Urinary bladder (tissue), 4 donors: ENCODE measurements at places on chromosomes 5 and 9. TPM values are rescaled to one million over a fixed set of nuclear protein-coding genes. Genes with fewer than 3 reads are reported as not detected.
A peak's percentile ranks its signal among the peaks of the same experiment; 100 is the strongest.

DNA sequence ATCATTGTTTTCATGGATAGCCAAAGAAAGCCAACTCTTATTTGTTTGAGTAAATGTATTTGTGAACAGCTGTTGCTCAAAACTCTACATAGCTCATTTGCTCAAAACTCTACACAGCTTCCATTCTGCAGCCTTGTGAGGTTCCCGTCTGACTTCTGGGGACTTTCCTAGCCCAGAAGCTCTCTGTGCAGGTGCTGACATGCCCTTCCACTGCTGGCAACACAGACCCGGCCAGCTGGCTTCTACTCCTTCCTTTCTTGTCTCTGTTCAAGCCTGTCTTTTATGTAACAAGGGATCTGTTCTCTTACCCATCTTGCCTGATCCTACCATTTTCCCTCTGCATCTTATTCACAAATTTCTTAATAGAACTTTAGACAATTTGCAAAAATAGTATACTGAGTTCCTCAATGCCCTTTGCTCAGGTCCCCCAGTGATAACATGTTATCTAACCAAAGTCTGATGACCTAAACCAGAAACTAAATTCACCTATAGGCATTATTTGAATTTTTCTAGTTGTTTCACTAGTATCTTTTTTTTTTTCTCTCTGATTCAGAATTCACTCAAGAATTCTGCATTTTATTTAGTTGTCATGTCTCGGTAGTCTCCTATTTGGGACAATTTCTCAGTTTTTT is 556.5 kb upstream of the SEMA6A start:
- DNase-seq: no peak

GRCh38 chr5:64341340-64341739 is 164.5 kb upstream of the RGS7BP start:
- DNase-seq: no peak

DNA sequence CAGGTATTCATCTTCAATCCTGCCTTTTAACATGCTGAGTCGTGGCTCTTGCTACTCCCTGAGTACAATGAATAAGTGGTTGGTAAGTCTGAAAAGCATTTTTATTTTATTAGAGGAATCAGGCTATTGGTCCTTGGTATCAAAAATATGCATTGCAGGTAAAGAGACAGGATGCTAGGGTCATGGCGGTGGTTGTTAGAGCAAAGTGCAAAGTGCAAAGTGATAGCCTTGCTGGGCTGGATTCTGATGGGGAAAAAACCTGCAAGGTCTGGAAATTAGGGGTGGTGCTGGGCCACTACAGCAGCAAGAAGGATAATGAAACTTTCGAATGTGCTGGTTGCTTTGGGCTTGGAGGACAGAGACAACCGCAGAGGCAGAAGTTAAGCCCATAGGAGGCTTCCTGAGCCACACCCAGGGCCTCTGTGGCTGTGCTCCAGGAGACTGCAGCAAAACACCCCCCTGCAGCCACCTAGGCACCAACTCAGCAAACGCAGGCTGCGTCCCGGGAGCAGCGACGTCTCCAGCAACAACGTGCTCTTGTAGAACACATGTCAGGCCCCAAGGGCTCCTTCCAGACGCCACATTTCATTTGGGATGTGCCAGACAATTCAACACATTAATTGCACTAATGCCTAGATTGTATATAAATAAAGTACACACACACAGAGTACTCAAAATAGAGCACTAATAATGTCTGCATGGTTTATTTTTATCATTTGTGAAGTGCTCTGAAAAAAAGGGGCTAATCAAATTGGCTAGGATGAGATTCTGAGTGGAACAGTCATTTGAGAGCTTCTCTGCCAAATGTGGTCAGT is 149.8 kb upstream of the RAPGEF1 start:
- no peak for DNase-seq

GRCh38 chr5:159826351-159827214 is 89.7 kb upstream of the ADRA1B start:
- DNase-seq: no peak

DNA sequence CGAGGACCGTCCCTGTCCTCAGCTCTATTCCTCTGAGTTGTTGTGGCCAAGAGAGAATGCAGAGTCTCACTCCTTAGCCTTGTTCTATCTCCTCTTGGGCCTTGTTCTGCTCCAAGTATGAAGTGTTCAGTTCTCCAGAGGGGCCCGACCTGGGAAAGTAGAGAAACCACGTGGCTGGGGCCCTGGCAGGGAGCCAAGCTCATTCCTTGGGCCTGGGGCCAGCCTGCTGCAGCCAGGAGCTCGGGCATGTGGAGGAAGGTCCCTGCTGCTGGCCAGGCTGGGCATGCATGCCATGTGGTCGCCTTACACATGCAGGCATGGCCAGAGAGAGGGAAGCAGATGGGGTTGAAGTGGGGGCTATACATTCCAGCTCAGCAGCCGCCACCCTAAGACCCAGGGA is 60.7 kb downstream of the COL27A1 start:
- peak; percentile 46 for DNase-seq

DNA sequence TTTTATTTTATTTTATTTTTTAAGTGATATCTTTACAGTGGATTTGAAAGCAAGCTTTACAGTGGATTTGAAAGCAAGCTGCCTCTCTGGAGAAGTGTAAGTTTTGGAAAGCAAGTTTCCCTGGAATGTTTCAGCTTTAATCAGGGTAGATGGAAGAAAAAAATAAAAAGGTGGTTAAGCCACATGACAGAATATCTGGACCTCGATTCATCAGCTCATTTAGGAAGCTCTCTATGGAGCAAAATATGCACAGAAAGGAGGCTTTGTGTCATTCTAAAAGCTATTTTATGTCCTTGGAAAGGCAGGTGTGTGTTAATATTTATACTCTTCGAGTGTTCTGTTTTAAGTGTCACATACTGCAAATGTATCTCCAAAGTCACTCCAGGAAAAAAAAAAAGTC is 409.2 kb upstream of the KLF4 start:
- no peak for DNase-seq

GRCh38 chr5:83109380-83109779 is 32.0 kb downstream of the XRCC4 start:
- DNase-seq: no peak

DNA sequence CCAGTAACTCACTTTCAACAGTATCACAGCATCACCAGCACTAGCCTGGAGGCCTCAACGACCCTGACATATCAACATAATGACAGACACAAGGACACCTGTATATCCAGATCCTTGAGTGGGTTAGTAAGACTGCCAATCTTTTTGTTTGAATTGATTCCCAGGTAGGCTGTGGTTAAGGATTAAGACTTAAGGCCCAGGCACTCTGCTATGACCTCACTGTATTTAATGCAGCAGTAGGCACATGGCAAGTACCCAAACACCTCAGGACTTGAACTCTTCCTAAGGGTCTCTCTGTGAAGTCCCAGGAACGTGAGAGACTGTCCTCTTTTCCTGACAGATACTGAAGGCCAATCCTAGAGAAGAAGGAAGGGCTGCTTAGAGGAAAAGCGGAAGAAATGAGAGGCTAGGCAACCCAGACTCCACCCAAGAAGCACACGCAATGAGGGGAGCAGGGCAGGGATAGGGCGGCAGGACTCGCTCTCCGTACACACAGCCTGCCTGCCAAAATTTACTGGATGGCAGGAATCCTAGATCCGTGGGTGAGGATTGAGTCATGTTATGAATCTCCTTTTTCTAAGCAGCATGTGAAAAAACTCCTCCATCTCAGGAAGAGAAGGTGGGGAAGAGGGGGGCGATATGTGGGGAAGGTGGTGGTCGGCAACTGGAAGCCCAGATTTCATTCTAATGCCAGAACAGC is 93.4 kb downstream of the SIL1 start:
- DNase-seq: peak; percentile 21

GRCh38 chr9:89457376-89457855 is 40.5 kb downstream of the SEMA4D start:
- DNase-seq: no peak

- DNase-seq: no peak
These were observed 133.1 kb upstream of the FAM174A start for GRCh38 chr5:100402071-100402470.

DNA sequence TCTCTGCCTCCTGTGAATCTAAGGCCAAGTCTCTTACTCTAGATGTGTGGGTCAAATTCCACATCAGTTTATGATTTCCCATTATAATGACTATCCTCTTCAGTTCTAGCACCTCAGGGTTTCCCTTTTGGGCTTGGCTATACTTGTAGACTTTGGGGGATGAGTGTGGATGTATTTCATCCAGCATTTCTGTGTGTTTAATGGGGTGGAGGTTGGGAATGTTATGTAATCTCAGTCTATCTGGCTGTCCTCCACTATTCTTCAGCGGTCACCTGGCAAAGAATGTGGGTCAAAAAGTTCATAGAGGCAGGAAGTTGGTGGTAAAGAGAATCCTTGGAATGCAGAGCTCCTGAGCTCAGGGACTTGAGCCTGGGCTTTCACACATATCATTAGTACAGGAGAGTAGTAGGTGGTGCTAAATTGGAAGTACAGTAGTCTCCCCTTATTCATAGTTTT is 64.9 kb downstream of the CFAP95 start:
- no peak for DNase-seq

GRCh38 chr9:70590315-70590677 is 175.8 kb upstream of the KLF9 start:
- DNase-seq: no peak

- no peak for DNase-seq
These were observed 203.4 kb upstream of the NMUR2 start for GRCh38 chr5:152608458-152608857.

DNA sequence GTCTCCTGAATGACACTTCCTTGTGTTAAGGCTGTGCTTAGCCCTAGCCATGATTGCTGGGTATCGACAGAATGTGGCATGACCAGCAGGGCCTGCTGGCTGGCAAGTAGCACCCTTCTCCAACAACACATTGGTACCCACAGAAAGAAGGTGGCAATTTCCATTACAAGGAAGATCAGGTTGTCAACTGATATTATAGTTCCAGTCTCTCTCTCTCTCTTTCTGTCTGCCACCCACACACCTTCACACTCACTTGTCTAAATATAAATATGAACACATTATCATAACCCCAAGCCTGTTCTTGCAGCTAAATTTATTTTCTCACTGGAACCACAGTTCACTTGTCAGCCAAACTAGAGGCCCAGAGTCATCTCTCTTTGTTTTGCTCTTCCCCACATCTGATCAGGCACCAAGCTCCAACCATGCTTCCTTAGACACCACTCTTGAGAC is 408.1 kb upstream of the PIK3R1 start:
- DNase-seq: no peak

DNA sequence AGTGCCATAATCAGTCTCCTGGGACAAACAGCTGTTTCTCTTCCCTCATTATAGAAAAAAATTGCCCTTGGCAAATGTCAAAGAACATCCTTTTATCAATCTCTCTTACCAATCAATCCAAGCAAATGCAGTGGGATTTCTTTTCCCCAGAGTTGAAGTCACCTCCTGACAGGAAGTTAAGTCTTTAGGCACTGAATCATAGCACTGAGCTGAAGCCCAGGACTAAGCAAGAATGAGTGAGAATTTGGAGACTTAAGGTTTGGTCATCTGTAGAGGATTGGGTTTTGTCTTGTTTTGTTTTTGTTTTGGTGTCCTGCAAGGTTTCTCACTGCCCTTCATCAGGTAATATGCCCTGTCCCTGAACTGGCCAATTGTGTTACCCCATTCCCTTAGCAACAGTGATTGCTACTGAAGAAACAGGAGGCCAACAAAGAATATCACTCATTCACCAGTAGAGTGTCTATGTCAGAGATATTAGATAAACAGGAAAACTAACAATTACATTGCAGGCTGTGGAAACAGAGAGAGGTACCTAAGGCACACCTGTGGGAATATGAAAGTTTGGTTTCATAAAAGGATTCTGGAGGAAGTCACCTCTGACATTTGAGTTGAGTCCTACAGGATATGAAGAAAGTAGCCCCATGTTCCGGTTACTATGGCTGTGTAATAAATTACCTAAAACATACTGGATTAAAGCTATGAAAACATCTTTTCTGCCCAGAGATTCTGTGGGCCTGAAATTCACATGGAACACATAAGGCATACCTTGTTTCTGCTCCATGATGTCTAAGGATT is 4.5 kb upstream of the FXN start:
- no peak for DNase-seq

- no peak for DNase-seq
These were observed 494.2 kb upstream of the KLF4 start for GRCh38 chr9:107983762-107984161.

GRCh38 chr9:121765021-121765950 is 113.9 kb downstream of the DAB2IP start:
- no peak for DNase-seq

- DNase-seq: no peak
These were observed 136.6 kb upstream of the GPR151 start for GRCh38 chr5:146652547-146652946.

DNA sequence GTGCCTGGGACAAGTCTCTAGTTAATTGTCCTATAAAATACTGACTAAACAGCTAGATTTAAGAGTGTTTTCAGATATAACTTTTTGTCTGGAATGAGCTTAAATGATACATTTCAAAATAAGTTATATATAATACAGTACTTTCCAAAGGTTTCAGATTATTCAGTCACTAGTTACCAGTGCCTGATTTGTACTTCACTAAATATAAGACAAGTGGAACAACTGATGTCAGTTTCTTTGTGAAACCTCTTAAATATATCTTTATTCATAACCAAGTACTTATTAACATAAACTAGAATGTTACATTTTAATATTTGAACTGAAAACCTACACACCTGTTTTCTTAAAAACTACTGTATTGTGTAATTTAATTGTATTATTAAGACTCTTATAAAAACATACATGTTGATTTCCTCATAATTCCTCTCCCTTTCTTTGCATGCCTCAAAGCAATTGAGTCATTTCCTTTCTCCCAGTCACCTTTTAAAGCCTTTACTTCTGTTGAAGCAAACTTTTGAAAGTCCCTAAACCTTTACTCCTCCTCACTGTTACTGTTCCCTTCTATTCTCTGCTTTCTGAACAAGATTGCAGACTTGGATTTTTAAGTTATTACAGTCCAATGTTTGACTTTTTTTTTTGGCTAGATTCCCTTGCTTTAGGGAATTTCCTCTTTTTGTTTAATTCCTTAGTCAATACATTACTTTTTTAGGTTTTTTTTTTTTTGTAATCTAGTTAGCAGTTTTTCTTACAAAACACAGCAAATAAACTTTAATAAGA is 8.7 kb upstream of the SEMA6A start:
- no peak for DNase-seq

Gene PCDHA5
- polyA plus RNA-seq: 0.05 TPM

Gene SPARC
- 1,774 TPM for polyA plus RNA-seq

Gene FCHO2
- 14.5 TPM for polyA plus RNA-seq

Gene FOXD4L3
- polyA plus RNA-seq: not detected

Gene CFAP157
- polyA plus RNA-seq: 0.23 TPM

Gene PCDHA13
- polyA plus RNA-seq: 0.18 TPM

Gene PCDHGB3
- 1.4 TPM for polyA plus RNA-seq

Gene THBS4
- 2.8 TPM for polyA plus RNA-seq

Gene PCDHGB6
- 5.0 TPM for polyA plus RNA-seq
